ENCODE measurements at places on chromosomes 13 and 19. TPM values are rescaled to one million over a fixed set of nuclear protein-coding genes. Genes with fewer than 3 reads are reported as not detected.

DNA sequence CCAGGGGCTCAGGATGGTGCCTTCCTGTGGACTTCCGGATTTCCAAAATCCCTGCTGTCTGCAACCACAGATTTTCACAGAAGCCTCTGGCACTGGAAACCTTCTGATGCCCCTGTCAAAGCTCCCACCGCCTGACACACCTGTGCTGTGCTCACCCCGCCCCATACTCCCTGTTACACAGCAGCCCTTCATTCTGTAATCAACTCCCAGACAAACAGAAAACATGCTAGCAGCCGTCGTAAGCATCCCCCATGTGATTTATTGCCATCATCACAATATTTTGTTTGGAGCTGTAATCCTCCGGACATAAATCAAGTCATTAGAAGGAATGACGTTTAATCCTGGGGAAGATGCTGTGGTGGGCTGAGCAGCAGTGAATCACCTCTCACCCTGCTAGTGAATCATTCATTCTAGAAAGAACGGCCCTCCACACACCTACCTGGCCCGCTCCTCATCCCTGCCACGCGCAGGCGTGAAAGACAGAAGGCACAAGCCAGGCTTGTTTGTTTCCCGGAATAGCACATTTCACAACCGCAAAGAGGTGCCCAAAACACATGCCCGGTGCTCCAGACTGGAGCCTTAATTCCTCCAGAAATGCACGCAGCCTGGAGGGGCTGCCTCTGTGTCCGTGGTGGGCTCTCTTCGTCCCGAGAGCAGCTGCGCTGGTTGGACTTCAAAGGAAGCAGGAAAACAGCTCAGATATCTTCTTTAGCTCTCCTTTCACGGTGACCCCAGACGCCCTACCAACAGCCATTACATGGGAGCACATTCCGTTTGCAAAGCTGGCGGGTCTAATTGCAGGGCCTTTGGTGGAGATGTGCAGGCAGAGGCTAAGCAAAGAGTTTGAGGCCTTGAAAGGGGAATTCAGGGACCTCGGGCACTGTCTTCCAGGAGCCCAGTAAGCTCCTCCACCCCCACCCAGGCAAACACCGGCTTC, 41.3 kb upstream of the KCTD15 start:
- H3K36me3 ChIP-seq: no peaks in the 10 kb centered on the region
- DNase-seq: no peak
- no peak overlapping the region for H3K27ac ChIP-seq
- no peak overlapping the region for H3K4me3 ChIP-seq
- H3K27me3 ChIP-seq: peaks cover 7% of the 10 kb centered on the region
- peaks cover 15% of the 10 kb centered on the region for H3K4me1 ChIP-seq

GRCh38 chr13:112060282-112060830, 6.6 kb upstream of the SOX1 start:
- no peak overlapping the region for H3K27ac ChIP-seq
- H3K4me3 ChIP-seq: no peak overlapping the region
- no peak for DNase-seq
- H3K36me3 ChIP-seq: no peaks in the 10 kb centered on the region

GRCh38 chr13:30128095-30128494, 179.3 kb downstream of the KATNAL1 start:
- no peak overlapping the region for H3K27ac ChIP-seq
- H3K27me3 ChIP-seq: no peaks in the 10 kb centered on the region
- peaks cover 6% of the 10 kb centered on the region for H3K4me1 ChIP-seq
- DNase-seq: no peak

- DNase-seq: peak; percentile 87
- no peaks in the 10 kb centered on the region for H3K36me3 ChIP-seq
- H3K4me1 ChIP-seq: peaks cover 51% of the 10 kb centered on the region
Measured at GRCh38 chr19:2494447-2495129, 18.7 kb downstream of the GADD45B start.

- H3K4me3 ChIP-seq: no peak overlapping the region
- DNase-seq: peak; percentile 16
- H3K27ac ChIP-seq: no peak overlapping the region
- H3K4me1 ChIP-seq: no peaks in the 10 kb centered on the region
- no peaks in the 10 kb centered on the region for H3K27me3 ChIP-seq
Measured at GRCh38 chr13:71922194-71922593, 55.2 kb upstream of the DACH1 start.

DNA sequence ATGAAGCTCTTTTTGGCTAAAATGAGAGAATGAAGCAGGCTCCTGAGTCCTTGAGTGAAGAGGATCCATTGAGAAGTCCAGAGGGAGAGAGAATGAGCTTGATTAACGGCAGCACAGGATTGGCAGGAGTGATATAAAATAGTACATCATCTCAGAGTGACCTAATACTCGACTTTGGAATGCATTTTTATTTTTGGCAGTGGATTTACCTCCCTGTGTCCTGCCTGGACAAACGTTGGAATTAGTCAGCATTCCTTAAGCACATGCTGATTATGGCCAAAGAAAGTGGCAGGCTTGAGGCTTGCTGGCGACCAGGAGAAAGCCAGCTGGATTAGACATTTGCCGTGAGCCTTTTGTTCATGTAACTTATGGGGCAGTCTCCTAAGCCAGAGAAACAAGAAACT, 22.9 kb downstream of the LRCH1 start:
- no peaks in the 10 kb centered on the region for H3K36me3 ChIP-seq
- H3K4me3 ChIP-seq: no peak overlapping the region
- peak overlapping the region; percentile 74 for H3K27ac ChIP-seq
- H3K4me1 ChIP-seq: peaks cover 51% of the 10 kb centered on the region

Gene C19orf73
- total RNA-seq: 0.35 TPM

Gene LYPD3
- 0.49 TPM for total RNA-seq

Gene DNASE2
- 7.7 TPM for total RNA-seq

Gene WTIP
- 19.3 TPM for total RNA-seq

Gene PSG2
- 0.62 TPM for total RNA-seq
